Daoy (cell line): ENCODE measurements at places on chromosomes 1 and 21. TPM values are rescaled to one million over a fixed set of nuclear protein-coding genes. Genes with fewer than 3 reads are reported as not detected.

- DNase-seq, result no peak
Measured at GRCh38 chr1:71294178-71294577, 213.3 kb upstream of the ZRANB2 start.

DNA sequence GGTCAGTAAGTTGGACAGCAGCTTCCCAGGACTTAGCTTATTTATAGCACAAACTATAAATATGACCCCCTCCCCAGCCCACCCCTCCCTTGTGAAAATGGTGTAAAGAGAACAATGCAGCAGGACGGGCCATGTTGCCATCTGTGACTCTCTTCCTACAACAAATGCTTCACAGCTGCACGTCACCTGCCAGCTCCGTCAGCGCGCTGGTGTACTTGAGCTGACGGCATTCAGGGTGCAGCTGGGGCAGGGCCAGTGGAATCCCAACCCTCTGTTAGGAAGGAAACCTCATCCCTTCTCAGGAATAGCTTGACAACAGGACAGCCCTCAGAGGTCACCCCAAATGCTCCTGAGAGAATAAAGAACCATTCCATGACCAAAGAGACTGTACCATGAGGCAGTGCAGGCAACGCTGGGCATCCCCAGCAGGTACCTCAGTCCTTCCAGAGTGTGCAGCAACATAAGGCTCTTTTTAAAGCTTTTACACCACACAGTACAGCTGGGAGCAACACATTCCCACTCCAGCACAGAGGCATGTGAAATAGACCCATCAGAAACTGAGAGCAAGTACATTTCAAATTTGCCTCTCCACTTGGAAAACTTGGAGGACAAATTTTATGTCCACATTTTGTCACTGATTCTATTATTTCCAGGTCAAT, 85.0 kb downstream of the ATP1A1 start:
- DNase-seq, result no peak

GRCh38 chr1:25805863-25806225, 5.9 kb downstream of the SELENON start:
- no peak for DNase-seq

DNA sequence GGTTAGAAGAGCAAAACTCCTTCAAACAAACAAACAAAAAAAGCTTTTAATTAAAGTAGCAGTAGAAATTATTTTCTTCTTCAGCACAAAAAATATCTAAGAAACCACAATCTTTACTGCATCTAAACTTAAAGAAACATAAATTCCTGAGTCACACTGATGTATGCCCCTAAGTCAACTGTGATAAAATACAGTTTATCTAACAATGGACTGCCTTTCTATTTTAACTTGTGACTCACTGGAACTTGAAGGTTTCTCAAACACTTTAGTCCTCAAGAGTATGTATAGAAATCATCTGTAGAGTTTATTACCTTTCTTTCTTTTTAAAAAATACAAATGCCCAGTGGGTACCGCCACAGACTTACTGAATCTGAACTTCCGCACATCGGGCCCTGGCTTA, 86.2 kb downstream of the LBR start:
- no peak for DNase-seq

The HPCAL4 gene
- 0.03 and 0.29 TPM in 2 replicates for total RNA-seq

The AUNIP gene
- 9.4 and 20.4 TPM in 2 replicates for total RNA-seq
